ENCODE measurements at places on chromosomes 11 and 22.

GRCh38 chr11:108959105-108959761, 294.4 kb downstream of the DDX10 start:
- DNase-seq = no peak

GRCh38 chr11:69985331-69985640, 92.8 kb upstream of the ANO1 start:
- DNase-seq = no peak

- no peak for DNase-seq
These were observed 52.6 kb upstream of the CRYBB3 start for GRCh38 chr22:25146906-25147641.

- DNase-seq = no peak
These were observed 27.0 kb downstream of the P4HA3 start for GRCh38 chr11:74284466-74284865.

DNA sequence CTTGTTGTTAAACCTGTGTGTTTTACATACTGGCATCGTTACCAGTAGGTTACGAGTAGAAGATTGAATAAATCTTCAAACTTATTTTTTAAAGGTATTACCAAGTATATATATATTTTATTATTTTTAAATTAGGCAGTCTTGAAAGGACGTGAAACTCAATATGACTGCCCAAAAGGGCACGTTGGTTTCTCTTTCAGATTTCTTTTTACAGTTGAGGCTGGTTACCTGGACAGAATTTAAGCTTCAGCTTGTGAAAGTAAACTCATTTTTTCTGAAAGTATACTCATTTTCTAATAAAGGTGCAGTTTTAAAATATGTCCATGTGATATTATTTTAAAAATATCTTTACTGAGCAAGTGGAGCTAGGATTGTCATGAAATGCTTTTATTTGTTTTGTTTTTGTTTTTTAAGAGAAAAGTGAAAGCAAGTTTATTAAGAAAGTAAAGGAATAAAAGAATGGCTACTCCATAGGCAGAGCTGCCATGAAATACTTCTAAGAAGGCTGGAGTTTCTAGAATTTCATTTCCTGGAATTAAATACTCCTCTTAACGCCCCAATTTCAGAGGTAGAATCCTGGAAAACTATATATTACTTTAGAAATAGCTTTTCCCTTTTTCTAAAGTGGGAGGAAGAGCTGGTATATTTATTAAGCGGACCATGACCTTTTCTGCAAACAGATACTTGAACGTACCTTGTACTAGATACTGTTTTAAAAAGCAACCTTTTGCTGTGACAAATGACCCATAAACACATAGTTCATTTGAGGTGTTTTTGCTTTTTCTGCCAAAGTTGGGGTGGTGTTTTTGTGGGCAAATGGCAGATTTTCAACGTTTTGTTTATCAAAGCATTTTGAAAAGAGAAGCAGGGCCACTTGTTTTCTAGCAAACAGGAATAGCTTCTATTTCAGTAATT, 1.9 kb downstream of the FBXO7 start:
- DNase-seq = no peak

DNA sequence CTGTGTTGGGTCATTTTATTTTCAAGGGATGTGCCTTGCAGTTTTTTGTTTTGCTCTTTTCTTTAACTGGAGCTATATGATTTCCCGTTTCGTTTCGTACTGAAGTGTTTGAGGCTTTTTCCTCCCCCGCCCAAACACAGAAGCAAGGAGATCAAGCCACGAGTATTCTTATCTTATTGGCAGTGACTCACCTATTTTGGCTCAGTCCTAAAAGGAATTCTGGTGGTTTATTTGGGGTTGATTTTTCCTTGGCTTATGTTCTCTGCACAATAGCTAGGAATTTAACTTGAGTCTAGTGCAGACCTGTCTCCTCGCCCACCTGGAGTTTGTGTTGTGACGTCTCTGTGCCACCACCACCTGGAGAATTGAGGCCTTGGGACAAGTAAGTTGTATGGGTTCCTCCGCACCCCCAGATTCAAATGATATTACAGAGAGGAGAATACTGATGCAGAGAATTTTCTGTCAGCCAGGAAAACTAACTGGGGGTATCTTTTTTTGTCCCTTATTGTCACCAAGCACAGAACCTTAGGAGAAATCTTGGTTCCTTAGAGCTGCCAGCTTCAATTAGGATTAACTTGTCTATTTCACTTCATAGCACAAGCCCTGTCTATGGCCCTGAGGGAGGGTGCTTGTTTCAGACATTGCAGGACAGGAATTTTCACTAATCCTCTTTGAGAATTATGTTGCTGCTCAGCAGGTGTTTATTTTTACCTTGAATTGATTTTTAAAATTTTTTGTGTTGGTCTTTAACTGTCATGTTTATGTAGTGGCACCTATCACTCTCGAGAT, 90.4 kb upstream of the BIRC3 start:
- no peak for DNase-seq

- DNase-seq = no peak
These were observed 13.2 kb upstream of the DGCR8 start for GRCh38 chr22:20066617-20067383.

DNA sequence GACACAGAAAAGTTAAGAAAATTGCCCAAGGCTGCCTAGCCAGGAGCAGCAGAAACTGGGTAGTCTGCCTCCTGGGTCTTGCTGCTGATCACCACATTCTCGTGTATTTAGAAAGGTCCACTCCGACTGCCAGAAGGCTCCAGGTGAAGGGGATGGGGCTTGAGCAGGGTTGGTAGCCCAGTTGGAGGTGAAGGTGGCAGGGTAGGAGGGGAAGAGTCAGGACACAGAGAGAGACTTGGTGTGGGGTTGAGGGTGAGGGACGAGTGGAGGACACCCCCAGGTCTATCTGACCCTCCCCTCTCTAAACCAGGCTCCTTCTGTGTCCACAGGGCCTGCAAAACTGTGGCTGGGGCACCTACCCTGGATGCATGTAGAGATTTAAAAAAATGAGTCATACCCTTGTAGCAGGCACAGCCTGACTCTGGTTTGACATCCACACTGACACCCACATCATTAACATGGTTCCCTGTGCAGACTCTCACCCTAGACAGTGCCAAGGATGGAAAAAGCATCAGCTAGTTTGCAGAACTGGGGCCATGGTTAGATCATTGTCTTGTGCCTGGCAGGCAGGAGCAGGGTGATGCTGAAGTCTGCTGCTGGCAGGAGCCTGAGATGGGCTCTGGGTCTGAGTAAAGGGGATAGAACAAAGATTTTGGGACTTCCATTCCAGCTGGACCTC, 273.2 kb downstream of the TENM4 start:
- DNase-seq = no peak

DNA sequence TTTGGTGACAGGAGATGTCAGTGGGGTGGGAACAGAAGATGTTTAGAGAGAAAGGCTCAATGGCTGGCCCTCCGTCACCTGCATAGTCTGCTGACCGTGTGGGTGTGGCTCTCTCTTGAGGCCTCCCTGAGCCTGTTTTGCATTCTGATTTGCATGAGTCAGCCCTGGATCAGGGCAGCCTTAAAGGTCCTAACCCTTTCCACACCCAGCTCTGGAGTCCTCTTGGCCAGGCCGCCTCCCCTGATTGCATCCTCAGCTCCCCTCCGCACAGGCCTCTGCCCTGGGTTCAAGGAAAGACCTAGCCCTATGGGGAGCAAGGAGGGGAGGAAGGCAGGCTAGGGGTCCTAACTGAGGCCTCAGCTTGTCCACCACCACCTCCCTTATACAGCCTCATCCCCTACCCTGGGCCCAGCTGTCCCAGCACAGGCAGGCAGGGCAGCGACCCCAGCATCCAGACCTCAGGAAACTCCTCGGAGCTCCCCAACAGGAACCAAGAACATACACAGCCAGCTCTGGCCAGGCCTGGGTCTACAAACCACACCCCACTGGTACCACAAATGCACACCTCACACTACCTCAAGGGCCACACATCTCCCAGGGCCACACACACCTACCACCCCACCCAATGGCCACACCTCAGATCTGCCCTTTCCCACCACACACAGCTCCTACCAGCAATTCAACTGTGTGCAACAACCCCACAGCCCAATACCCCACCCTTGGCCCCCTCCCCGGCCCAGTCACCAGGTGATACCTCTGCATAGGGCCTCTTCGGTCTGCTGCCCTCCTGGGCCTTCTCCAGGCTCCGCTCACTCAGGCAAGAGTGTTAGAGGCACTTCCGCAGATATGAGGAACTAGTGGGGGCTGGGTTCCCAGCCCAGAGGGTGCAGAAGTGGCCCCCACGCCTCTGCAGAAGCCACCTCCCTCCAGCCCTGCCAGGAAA, 13.7 kb downstream of the ARAP1 start:
- no peak for DNase-seq

- no peak for DNase-seq
These were observed 76.3 kb downstream of the FAM168A start for GRCh38 chr11:73521621-73522020.

GRCh38 chr22:29799217-29799680, 32.1 kb downstream of the UQCR10 start:
- DNase-seq = no peak

GRCh38 chr22:43432883-43433415, 21.1 kb downstream of the MPPED1 start:
- no peak for DNase-seq

DNA sequence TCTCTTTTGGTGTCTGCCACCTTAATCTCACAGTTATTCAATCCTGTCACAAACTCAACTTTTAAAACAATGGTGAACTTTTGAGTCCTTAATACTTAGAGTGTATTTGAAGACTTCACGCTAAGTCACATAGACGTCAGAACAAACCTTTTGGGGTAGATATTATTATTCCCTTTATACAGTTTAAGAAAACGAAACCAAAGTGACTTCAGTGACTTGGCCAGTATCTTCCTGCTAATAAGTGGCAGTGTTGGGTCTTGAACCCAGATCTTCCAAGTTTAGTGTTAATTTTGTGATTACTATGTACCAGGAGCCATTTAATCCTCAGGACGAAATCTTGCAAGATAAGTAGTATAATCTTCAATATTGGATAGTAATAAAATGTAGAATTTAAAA, 691 bp downstream of the CEP295 start:
- no peak for DNase-seq

DNA sequence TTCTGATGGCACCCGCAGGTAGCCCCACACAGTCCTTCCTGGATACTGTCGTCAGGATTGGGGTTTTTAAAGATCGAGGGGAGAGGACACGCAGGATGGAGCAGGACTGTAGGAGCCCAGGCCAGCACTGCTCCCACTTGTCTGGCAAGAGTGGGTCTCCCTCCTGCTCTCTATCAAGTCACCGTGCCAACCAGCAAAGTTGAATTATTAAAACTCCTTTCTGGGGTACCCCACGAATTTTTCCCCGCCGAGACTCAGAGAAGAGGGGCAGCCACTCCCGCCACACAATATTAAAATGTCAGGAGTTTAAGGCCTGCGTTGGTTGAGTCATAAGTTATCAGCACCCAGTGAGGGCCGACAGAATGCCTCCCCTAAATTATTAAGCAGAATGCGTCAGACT, 10.1 kb downstream of the LMO1 start:
- DNase-seq = no peak

- no peak for DNase-seq
These were observed 24.6 kb upstream of the P2RY2 start for GRCh38 chr11:73193251-73194033.

DNA sequence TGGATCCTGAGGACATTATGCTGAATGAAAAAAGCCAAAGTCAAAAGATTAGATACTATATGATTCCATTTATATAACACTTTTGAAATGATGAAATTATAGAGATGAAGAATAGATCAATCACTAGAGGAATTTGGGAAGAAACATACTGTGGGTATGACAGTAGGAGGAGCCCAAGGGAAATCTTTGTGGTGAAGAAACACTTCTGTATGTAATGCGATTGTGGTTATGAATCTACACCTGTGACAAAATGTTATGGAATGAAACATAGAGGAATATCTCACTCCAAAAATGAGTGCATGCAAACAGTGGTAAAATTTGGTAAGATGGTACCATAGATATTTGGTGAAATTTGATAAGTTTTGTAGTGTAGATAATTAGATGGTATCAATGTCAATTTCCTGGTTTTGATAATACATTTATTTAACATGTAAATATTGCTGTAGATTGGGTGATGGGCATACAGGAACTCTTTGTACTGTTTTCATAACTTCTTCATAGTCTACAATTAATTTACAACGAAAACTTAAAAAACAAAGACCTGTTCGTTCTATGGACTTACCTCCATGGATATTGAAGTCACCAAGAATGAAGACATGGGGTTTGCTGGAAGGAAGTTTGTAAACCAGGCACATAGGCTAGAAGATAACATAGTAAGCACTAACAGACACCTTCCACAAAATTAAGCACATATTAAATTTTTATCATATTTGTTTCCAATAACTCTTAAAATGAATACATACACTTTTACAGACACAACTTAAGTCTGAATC, 11.5 kb downstream of the MRGPRX1 start:
- DNase-seq = no peak

GRCh38 chr11:77592727-77593126, 3.0 kb downstream of the AQP11 start:
- no peak for DNase-seq

DNA sequence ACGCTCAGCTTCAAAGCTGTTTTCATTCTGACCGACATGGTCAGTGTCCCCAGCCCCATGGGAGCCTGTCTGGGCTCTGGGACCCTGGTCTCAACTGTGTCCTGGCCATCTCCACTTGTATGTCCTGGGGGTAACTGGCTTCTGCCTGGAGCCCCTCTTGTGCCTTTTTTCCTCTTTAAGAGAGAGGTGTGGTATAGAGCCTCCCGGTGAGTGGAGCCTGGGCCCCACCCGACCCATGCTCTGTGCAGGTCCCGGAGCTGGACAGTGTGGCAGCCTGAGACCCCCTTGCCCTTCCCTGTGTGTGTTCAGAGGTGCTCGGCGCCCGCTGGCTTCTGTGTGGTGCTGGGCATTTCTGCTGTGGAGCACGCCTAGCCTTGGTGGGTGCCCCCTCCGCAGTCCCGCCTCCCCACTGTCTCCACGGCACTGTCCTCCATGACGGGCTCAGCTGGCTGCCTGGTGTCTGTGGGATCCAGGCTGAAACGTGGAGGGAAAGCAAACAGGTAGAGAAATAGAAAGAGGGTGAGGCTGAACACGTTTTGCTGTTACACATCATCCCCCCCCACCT, 74.9 kb downstream of the PARVB start:
- no peak for DNase-seq

- DNase-seq = no peak
These were observed 17.7 kb downstream of the LRP5 start for GRCh38 chr11:68329978-68330699.
